ENCODE measurements at places on chromosomes 11 and 22.

DNA sequence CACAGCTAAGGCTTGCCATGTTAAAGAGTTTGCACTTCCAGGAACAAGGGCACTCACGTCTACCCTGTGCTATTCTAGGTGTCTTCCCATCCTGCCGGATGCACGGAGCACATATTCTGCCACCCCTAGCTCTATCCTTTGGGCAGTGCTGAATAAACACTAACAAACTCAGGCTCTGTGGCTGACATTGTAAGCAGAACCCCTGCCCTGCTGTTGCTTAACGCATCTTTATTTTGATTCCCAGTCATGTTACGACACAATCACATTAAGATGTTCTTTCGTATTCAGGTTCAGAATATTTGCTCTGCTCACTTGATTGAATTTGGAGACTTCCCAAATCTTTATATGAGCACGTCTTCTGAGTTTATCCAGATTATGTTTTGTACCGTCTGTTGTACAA, 3.7 kb upstream of the HDHD5 start:
- DNase-seq = no peak

DNA sequence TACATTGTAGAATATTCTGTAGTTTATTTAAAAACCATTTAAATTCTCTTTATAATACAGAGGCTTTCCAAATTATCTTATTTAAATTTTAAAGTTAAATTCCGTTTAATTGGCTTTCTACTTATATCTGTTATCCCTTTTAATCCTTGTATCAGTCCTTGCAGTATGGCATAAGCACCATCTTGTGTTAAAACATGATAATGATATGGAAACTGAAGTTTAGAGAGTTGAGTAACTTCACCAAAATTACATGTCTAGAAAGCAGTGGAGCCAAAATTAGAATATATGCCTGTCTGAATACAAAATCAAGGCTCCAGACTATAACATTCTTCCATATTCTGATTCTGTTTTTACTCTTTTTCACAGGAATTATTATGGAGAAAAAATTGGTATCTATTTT, 57.0 kb downstream of the ANO5 start:
- no peak for DNase-seq

DNA sequence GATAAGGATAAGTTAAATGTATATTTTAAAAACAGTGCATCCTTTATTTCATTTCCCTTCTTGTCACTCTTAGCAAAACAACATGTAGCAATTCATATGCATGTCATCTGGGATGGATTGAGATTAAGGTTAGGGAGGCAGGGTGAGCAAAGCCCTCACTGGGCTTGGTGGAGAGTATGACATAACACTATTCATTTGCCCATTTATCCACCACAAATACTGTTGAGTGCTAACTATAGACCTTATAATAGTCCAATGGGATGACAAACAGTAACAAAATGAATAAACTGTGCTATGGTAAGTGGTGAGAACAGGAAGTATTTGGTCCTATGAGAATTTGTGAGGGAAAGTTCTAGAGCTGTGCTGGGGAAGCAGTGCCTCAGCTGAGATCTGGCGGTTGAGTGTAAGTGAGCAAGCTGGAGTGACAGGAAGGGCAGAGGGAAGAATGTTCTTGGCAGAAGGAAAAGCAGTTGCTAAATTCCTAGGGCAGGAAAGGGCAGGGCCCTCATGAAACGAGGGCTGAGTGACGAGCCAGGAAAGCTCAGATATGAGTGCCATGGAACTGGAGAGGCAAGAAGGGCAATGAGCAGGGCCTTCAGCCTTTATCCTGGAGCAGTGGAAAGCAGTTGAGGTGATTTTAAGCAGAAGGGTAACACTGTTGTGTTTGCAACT, 6.7 kb downstream of the HSD17B12 start:
- DNase-seq = no peak

DNA sequence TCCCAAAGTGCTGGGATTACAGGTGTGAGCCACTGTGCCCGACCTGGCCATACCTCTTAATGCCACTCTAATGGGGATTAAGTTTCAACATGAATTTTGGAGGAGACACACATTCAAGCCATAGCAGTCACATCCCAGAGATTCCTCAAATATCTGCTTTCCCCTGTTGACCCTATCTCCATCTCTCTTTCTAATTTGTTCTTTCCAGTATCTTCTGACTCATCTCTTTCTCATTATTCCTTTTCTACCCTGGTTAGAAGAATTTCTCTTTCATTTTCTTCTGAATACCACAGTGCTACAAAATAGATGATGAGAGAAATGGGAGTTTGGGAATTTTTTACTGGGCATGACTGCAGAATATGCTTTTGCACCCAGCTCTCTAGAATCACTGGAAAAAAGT, 5.1 kb downstream of the OR10V1 start:
- DNase-seq = no peak

DNA sequence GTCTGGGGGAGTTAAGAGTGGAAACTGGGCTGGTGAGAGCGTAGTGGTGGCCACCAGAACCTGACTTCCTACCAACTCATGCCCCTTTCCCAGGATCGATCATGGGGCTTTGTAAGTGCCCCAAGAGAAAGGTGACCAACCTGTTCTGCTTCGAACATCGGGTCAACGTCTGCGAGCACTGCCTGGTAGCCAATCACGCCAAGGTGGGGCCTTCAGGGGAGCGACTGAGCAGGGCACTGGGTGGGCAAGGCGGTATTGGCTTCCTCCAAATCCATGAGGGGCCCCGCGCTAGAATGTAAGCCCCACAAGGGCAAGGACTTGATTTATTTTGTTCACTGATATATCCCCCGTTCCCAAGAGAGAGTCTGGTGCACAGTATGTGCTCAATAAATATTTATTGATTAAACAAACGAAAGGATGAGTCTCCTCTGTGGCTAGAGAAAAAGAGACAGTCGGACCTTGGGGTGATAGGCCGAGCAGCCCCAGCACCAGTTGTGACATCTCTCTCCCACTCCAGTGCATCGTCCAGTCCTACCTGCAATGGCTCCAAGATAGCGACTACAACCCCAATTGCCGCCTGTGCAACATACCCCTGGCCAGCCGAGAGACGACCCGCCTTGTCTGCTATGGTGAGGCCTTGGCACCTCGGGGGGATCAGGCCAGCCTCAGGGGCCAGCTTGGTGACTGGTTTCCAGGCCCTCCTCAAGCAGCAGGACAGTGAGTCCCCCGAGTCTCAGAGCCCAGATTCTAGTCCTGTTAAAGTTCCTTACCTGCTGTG, 765 bp downstream of the ZFPL1 start:
- no peak for DNase-seq

DNA sequence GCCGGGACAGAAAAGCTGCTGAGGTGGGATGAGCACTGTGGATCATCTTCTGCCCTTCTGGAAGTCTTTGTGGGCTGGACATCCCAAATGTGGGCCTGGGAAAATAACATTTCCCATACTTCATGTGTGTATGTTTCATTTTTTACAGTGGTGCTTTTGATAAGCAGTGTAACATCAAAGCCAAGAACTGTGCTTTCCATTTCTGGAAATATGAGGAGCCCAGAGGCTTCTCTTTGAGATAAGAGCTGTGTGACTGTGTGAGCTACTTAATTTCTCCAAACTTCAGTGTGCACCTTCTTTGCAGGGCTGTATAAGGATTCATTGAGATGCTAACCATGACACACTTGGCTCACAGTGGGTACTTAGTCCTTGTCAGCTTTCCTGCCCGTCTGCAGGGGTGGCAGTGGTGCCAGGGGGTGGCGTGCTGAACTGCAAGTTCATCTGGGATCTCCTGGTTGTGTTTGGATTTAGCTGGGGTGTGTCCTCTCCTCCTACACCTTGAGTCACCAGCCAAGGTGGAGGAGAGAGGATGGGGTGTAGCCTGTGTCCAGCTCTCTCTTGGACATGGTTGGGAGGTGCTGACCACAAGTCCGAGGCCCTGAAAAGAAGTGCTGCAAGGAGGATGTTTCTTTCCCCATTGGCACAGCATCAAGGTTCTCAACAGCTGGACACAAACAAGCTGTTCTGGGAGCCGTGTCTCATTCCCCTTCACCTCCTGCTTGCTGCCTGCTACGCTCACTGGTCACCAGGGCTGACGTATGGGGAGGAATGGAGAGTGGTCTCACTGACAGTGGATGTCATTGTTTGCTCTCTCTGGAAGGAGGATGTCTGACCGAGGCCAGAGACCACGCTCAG, 139.4 kb downstream of the TEAD1 start:
- DNase-seq = no peak

DNA sequence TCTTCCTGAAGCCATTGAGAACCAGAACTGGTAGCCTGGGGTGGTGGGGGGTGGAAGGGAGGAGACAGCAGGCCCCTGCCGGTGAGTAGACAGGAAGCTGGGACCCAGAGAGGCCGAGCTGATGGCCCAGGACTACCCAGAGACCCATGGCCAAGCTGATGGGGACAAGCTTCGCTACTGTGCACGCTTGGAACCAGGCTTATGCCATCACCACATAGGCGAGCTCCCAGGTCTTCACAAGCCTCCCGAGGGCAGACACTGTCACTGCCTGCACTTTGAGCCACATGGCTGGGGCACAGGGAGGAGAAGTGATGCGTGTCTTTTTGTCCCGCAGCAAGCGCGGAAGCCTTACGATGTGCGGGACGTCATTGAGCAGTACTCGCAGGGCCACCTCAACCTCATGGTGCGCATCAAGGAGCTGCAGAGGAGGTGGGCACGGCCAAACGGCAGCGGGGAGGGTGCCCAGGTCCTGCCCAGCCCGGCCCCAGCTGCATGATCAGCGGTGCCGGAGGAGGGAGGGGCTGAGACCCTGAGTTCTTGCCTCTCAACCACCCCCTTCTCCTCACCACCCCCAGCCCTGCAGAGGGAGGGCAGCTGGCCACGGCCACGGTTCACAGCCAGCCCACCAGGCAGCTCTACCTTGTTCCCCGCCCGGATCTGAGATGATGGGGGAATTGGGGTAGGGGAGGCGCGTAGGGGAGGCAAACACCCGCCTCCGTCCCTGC, 76.0 kb upstream of the KCNQ1OT1 start:
- no peak for DNase-seq

- DNase-seq = no peak
Observed at GRCh38 chr22:20143883-20144665, 6.8 kb downstream of the CCDC188 start.

DNA sequence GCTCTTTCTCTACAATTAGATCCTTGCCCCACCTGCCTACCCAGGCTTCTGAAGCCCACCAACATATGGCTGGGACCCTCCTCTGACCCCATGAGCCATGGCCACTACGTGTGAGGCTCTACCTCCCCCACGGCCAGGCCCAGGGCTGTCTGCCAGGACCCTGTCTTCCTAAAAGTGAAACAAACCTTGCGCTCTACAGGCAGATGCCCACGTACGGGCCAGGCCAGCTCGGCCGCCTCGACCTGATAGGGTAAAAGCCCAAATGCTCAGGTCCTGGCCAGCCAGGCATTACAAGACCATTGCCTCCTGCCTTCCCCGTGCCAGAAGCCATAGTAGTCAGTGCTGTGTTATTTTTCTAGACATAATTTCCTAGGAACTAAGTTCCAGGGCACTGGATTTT, 1496.4 kb downstream of the BRD1 start:
- DNase-seq = no peak

- DNase-seq = no peak
Observed at GRCh38 chr11:135004495-135004894, 592.5 kb upstream of the B3GAT1 start.

- no peak for DNase-seq
Observed at GRCh38 chr11:3194016-3194816, 24.4 kb downstream of the MRGPRG start.

GRCh38 chr11:97280347-97280746, 890.5 kb downstream of the JRKL start:
- no peak for DNase-seq

DNA sequence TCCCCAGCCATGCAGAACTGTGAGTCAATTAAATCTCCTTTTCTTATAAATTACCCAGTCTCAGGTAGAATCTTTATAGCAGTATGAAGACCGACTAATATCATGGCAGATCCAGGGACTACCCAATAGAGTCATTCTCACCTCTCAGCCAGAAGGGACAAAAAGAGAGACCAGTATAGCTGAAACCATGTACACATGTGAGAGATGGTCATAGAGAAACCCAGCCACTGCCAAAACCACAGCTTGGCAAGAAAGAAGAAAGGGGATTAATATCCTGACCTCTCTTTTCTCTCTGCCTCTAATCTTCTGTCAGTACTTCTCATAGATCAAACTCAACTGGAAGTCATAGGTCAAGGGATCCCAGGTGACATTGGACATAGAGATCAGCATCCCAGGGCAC, 109.8 kb downstream of the CCDC34 start:
- no peak for DNase-seq

GRCh38 chr22:27673839-27674238, 127.7 kb downstream of the MN1 start:
- no peak for DNase-seq

All from CD8-positive, alpha-beta T cell (primary cell).